ENCODE measurements at places on chromosomes 12 and 14.

- no peak for DNase-seq
Measured at GRCh38 chr12:2145433-2145998, 92.7 kb downstream of the CACNA1C start.

GRCh38 chr14:61677479-61677878 is 17.8 kb upstream of the HIF1A start:
- peak; percentile 60 for DNase-seq

DNA sequence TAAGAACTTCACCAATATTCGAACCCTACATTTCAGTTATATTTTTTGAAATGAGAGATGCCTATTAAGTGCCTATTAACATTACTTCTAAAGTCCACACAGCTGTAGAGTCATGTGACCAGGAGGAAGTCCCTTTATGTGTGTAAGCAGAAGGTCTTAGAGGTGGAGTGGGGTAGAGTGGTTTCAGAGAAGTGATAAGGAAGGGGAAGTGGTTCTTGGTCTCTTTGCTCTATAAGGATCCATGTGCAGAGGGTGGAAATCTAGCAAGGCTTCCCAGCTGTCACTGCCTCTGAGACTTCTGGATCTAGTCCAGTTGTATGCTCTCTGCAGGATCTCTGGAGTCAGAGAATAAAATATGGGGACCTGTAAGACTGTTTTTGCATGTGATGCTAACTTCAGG is 673.9 kb downstream of the FLRT2 start:
- DNase-seq, result no peak

DNA sequence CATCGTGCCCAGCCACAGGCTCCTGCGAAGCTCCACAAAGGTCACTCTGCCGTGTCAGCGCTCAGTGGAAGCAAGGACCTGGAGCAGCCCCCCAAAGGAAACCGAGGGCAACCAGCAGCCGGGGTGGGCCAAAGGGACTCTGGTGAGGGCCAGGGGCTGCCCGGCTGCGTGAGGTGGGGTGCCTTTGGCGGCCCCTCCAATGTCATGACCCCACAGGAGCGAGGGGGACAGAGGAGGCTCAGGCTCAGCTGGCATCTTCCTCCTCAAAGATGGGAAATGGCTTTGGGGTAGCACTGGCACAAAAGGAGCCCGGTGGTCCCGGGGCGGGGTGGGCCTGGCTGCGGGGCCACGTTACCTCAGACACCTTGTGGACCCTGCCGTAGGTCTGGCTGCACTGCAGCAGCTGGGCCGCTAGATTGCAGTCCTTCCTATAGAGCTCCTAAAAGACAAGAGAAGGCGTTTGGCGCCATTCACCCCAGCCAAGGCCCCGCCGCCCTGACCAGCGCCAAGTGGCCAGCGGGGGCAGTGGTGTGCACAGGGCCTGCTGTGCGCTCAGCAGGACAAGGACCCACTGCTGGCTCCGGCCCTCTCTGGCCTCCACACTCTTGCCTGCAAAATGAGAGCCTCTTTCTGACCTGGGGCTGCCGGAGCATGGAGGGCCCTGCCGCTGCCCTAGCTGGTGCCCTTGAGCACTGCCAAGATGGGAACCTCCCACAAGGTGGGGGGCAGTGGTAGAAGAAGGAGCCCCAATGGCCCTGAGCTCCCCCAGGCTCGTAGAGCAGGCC is 46.9 kb downstream of the BEGAIN start:
- DNase-seq, result no peak

DNA sequence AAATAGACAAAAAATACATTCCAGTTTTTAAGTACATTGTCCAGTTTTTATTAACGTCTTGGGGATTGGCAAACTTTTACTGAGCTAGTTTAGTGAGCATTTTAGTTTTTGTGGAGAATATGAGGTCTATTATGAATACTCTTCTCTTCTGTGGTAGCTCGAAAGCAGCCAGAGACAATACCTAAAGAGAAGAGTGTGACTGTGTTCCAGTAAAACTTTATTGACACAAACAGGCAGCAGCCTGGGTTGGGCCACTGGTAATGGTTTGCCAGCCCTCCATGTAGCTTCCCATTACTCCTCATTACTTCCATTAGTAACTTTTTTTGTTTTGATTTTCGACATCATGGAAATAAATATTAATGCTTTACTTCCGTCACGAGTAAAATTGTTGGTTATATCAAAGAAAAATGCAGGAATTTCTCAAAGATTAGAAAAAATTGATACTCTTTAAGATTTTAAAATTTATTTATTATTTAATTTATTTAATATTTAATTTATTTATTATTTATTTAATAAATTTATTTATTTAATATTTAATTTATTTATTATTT is 19.6 kb downstream of the RMST start:
- DNase-seq, result no peak

GRCh38 chr14:55117803-55118441 is 11.1 kb upstream of the LGALS3 start:
- DNase-seq, result peak; percentile 84

GRCh38 chr12:108751821-108752220 is 20.5 kb upstream of the CORO1C start:
- DNase-seq, result peak; percentile 30

- DNase-seq, result no peak
Measured at GRCh38 chr14:64444140-64444539, 21.2 kb upstream of the AKAP5 start.

DNA sequence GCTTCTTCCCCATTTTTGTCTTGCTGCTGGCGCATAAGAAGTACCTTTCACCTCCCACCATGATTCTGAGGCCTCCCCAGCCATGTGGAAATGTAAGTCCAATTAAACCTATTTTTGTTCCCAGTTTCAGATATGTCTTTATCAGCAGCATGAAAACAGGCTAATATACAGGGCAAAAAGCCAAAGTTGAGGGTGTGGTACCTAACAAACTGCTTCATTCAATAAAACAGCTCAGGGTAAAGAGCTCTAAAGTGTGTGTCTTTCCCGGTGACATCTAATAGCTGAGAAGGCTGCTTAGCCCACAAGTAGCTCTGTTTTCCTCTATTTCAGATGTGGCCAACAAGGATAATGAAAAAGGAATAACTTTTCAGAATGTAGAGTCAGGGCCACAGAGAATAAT is 76.7 kb upstream of the SLC8A3 start:
- no peak for DNase-seq

DNA sequence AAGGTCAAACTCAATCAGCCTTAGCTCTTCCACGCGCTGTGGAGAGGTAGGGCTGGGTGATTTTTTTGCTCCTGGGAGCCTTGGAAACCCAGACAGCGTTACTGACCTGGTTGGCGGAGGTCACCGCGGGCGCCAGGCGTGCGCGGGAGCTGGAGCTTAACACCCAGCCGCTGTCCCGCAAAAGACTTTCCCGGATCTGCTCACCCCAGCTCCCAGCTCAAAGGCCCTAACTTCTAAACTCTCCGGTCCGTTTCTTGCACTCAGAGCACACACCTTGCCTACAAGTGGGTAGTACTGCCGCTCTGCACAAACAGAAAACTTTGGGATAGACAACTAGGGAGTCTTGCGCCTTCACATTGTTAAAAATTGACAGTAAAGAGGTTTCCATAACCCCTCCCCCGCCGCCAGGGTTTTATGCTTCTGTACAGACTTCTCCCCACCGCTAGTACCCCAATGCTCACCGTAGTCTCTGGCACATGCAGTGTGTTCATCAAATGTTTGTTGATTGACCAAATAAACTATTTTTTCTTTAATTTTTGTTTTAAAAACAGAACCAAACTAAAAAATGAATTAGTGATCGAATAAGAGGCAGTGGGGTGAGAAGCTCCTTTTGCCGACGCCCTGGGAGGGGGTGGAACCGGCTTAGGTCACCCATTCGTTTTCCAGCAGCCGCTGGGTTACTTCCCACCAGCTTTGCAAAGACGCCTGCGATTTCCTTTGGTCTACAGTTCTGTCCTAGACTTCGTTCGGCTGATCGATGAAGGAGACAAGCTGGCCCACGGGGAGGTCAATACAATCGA is 12.7 kb upstream of the TBX3 start:
- DNase-seq, result no peak

DNA sequence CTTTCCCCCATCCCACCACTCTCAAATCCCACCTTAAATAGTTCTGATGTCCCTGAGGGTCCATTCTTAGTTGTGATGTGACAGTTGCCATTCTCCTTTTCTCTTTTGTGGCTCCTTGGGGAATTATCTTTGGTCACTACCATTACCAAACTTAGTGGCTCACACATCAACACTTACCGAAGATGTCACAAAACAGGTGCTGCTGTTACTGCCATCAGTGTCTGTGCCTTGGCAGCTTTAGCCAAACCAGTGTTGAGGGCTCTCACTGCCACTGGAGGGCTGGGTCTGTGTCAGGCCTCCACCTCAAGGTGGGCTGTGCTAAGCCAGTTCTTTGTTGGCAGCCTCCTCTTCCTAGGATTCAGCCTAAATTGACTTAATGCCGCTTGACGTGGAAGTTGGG is 144.0 kb downstream of the MYRFL start:
- DNase-seq, result no peak

- DNase-seq, result no peak
Measured at GRCh38 chr12:130102266-130102665, 60.0 kb upstream of the FZD10 start.
